ENCODE measurements at places on chromosomes 1 and 21.

GRCh38 chr1:21607549-21608529 is 61.3 kb downstream of the RAP1GAP start:
- DNase-seq, result peak; percentile 74

- DNase-seq, result no peak
Observed at GRCh38 chr1:218079347-218079746, 205.7 kb upstream of the RRP15 start.

DNA sequence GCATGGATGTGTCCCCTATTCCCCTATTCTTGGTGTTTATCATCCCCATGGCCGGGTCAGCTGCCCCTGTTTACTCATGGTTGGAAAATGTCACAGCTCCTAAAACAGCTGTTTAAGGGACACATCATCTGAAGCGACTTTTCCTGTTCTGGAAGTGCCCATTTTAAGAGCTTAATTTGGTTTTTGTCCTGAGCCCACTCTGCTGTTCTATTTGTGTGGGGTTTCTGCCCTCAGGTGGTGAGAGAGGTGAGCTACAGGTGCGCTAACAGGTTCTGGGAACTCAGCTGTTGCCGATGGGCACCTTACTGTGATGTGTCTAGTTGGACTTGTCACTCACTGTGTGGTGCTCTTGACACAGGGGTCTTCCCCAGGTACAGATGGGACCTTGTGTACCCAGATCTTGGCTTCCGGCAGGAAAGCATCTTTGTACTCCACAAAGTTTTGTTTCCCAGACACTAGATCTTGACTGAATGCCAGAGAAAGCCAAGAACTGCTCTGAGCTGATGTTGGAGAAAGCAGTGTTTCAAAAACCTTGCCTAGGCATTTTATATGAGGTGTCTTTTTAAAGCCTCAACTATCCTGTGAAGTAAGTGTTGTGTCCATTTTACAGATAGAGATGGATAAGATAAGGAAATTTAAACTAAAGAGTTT is 59.0 kb upstream of the CD1D start:
- DNase-seq, result no peak

- no peak for DNase-seq
Observed at GRCh38 chr1:91501971-91502671, 1.5 kb downstream of the CDC7 start.

DNA sequence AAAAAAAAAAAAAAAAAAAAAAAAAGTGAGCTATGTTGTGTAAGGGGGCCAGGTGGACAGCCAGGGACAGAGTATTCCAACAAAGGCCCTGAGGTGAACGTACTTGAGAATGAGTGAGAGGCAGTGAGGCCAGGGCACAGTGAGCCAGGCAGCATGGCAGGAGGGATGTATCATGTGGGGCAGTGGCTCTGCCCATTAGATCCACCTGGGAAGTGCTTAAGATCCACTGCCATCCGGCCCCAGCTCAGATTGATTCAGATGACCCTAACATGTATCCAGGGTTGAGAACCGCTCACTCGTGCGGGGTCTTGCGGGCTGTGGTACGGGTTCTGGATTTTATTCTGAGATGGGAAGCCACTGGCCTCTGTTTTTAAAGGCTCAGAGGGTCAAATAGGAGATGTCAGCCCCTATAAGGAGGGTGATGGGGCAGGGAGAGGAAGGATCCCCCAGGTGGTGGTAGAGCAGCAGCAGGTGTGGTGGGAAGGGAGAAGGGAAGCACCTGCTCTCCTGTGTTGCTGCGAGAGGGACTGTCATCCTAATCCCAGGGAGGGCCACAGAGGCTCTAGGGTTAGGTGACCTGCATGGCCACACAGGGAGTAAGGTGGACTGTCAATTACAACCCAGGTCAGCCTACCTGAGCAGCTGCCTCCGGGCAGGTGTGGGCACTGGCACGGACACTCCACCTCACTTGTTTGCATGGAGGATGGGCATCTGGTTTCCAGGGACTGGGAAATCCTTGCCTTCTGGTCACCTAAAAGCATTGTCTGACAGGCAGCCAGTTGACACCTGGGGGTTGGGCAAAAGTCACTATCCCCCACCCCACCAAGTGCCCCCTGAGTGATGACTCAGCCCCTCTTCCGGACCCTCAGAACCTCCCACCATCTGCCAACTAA is 31.6 kb downstream of the CDK18 start:
- DNase-seq, result peak; percentile 45

- DNase-seq, result no peak
Observed at GRCh38 chr1:230753586-230754251, 6.5 kb downstream of the CAPN9 start.

DNA sequence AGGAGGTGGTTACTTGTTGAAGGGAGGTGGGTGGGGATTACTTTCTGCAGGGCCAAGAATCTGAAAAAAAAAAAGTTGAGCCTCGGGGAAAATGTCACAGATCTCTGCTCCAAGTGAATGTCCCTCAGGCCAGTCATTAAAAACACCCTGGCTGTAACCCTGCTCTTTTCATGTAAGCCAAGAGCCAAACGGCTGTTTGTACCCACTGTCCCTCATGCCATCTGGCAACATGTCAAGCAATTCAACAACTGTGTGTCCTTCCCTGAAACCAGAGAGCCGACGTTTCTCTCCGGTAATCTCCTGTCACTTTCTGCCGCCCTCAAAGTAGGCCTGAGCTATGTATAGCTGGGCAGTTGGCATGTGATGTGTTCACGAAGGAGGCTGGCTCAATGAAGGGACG is 14.7 kb downstream of the CASQ2 start:
- DNase-seq, result no peak

DNA sequence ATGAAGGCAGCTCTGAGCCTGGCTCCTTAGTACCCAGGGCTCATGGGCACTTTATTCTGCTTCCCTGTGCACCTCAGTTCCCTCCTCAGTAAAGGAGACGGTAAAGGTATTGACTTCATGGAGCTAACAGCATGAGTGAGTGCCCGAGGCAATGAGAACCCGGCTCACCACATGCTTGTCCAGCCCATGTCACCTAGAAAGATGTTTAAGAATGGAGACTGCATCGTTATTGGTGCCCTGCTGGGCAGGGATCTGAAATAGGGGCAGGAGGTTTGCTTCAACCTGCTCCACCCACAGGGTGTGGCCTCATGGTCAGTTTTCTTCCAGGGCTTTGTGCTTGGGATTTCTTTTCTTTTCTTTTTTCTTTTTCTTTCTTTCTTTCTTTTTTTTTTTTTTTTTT is 7.0 kb upstream of the KCNE1 start:
- DNase-seq, result no peak

GRCh38 chr1:61428146-61428545 is 296.8 kb downstream of the TM2D1 start:
- DNase-seq, result no peak

- DNase-seq, result no peak
Observed at GRCh38 chr21:21751286-21751685, 753.1 kb downstream of the NCAM2 start.

DNA sequence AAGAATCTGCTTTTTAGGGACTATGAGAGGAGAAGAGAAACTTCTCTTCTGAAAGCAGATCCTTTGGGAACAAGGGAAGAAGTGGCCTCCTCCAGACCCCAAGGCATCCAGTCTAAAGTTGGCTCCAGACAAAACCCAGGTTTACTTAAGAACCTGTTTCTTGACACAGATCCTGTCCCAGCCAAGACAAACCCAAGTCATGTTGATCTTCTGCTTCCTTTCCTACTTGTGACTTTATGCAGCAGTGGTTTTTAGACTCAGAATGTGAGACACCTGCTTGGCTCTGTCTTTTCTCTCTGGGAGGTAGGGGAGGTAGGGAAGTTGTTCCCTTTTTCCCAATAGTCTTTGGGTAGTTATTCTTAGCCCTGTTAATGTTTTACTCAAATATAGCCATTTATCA is 38.3 kb downstream of the ELAPOR1 start:
- no peak for DNase-seq

DNA sequence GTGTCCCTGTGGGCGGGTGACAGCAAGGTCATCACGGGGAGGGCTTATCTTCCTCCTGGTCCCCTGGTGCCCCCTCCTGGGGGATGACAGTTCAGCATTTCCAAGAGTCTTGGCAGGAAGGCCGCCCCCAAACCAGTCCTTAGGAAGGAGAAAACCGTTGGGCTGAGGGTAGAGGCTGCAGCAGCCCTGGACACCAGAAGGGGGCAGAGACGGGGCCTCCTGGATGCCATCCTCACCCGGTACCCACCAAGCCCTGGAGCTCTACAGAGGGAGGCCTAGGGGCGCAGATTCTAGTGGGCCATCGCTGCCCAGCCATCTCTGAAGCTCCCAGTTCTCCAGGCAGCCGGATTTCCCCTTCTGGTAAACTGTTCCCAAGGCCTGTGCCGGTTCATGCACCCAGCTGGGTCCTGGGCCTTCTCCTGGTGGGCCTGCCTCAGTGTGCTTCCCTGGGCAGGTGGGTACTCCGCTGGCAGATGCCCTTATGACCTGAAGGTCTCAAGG is 14.8 kb upstream of the ZNF669 start:
- DNase-seq, result peak; percentile 74

- no peak for DNase-seq
Observed at GRCh38 chr1:106969731-106970130, 86.7 kb upstream of the PRMT6 start.

DNA sequence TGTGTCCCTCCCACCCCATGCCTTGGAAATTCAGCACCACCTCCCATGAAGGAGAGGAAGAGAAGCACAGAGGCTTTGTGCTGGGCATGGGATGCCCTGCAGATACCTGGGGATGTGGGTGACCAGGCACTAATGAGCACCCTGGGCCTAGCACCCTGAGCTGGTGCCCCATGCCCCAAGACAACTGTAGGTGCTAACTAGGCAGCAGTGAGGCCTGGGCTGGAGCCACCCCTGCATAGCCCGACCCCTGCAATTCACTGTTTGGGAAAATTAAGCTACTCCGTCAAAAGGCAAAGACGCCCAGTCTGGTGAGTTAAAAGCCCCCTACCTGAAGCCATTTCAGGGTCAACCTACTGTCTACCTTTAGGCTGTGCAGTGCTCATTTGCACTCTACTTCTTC is 5.4 kb downstream of the KCNA2 start:
- DNase-seq, result no peak

GRCh38 chr1:31934706-31935629 is 3.2 kb downstream of the PTP4A2 start:
- DNase-seq, result peak; percentile 64

GRCh38 chr1:9537863-9538668 is 1.2 kb upstream of the SLC25A33 start:
- DNase-seq, result no peak

GRCh38 chr1:12502336-12503109 is 115.5 kb downstream of the DHRS3 start:
- no peak for DNase-seq

GRCh38 chr1:45014321-45015028 is 2.4 kb downstream of the UROD start:
- peak; percentile 90 for DNase-seq

GRCh38 chr1:3772027-3772714 is 378 bp upstream of the SMIM1 start:
- peak; percentile 94 for DNase-seq

DNA sequence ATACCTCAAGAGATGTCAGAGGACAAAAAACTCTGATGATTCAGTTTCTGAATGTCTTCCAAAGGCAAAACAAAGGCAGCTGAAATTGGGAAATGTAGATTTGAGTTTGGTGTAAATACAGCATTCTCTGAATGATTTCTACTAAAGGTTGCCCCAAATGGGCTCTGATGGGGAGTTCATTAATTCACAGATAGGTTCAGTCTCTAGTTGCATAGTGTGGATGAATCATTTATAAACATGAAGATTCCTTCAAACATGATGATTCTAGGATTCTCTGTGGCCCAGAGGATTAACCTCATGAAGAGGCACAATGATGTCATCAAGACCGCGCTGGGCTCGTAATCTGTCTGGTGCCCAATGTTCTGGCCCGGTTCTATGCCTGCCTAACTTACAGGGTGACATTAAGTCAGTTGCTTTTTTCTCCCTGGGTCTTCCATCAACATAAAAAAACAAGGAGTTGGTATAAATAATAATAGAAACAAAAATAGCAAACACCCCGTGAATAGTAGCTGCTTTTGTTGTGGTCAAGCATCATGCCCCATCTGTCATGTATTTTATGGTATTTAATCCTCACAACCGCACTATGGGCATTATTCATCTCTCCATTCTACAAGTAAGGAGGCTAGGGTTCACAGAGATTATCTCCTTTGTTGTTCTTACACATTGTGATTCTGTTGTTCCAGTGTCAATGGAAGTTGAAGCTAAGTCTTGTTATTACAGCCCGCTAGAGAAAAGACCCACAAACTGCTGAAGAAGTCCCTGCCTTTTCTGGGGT is 509.6 kb upstream of the USP24 start:
- no peak for DNase-seq

DNA sequence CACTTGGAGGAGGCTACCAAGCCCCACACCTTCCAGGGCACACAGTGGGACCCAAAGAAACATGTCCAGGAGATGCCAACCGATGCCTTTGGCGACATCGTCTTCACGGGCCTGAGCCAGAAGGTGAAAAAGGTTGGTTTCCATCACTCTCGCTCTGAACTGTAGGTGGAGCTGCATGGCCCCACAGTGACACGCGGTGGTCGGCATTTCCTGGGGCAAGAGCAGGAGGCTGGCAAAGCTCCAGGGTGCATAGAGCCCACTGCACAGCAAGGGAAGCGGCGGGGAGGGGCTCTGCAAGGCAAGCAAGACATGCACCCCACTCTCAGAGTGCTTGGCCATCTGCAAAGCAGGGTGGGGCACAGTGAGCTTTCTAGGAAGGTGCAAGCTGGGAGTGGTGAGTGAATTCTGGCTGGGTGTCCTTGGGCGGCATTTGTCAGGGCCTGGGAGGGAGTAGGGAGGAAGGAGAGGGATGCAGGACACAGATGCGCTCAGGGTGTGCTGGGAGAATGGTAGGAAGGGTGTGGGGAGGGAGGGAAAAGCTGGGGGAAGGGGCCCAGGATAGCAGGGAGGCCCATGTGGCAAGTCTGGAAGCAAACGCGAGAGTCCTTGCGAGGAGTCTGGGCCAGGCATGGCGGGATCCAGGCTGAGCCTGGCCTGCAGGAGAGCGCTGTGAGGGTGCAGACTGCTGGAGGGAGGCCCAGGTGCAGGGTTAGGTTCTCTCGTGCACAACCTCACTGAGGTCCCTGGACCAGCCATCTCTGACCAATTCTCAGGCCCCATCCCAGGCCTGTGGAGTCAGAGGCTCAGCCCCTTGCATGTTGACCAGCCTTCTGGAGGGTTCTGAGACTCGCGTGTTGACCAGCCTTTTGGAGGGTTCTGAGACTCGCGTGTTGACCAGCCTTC is 11.0 kb downstream of the TRPM2 start:
- DNase-seq, result no peak

DNA sequence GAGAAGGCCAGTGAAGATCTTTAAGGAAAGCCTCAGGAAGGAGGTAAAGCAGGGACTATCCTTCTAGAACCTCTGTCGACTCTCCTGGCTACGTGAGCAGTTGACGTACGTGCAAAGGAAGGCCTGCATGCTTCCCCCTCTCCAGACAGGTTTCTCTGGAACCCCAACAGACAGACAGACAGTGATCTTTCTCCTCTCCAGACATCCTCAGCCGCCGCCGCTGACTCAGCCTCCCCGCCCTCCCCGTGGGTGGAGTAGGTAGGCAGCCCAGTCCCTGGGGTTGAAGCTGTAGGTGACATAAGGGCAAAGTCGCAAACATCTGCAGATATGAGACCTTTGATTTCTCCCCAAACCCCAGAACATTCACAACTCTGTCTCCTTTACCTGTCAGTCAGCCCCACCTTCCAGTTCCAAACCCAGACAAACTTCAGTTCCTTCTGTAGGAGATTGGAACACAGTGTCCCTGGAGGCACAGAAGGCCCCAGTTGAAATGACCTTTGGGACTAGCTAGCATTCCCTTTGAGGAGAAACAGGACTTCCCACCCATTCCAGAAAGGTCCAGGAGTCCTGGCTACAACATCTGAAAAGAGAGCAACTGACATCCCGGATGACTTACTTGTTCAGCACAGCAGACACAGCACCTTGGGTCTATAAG is 146.0 kb upstream of the JUN start:
- DNase-seq, result peak; percentile 88

- DNase-seq, result no peak
Observed at GRCh38 chr1:10471411-10472219, 714 bp downstream of the DFFA start.
